Right ventricle myocardium superior (tissue), 1 donor: ENCODE measurements at places on chromosomes 11 and 22.

GRCh38 chr22:45670981-45671782 lies 452 bp upstream of the ATXN10 start:
- no peak for DNase-seq

GRCh38 chr11:8705146-8705545 lies 22.6 kb downstream of the RPL27A start:
- no peak for DNase-seq

GRCh38 chr22:25219948-25220442 lies 556 bp downstream of the CRYBB2 start:
- no peak for DNase-seq

- no peak for DNase-seq
Observed at GRCh38 chr11:79333355-79333754, 107.5 kb downstream of the TENM4 start.

GRCh38 chr11:2167141-2168045 lies 4.2 kb downstream of the TH start:
- no peak for DNase-seq

DNA sequence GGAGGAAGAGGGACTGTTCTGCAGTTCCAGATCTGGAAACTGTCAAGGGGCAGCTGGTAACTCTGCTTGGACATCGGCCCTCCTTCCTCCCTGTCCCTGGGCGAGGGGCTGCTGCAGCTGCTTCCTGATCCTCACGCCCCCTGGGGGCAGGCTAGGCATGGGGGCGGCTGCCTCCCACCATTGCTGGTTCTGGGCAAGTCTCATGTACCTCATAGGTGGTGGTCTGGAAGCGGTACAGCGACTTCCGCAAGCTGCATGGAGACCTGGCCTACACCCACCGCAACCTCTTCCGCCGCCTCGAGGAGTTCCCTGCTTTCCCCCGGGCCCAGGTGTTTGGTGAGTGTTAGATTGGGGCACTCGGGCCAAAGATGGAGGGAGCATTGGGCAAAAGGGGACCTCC lies 5.0 kb downstream of the SNX15 start:
- no peak for DNase-seq

GRCh38 chr22:39746600-39747262 lies 146.8 kb downstream of the ENTHD1 start:
- DNase-seq, result no peak

GRCh38 chr22:45816776-45817175 lies 145.1 kb downstream of the ATXN10 start:
- DNase-seq, result no peak

DNA sequence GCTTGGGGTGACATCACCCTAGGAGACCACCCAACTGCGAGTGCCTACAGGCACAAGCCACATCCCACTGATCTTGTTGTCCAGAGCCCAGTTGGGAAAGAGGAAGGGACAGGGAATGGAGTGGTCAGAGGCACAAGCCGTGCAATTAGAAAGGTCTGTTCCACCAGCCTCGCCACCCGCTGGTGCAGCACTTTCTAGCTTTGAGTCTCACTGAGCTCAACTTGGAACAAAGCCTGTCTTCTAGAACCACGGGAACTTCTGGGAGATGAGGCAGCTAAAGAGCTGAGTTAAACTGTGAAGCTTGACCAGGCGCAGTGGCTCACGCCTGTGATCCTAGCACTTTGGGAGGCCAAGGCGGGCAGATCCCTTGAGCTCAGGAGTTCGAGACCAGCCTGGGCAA lies 29.3 kb downstream of the TPBGL start:
- DNase-seq, result peak; percentile 12

GRCh38 chr11:126160345-126161022 lies 51.0 kb downstream of the RPUSD4 start:
- DNase-seq, result no peak

DNA sequence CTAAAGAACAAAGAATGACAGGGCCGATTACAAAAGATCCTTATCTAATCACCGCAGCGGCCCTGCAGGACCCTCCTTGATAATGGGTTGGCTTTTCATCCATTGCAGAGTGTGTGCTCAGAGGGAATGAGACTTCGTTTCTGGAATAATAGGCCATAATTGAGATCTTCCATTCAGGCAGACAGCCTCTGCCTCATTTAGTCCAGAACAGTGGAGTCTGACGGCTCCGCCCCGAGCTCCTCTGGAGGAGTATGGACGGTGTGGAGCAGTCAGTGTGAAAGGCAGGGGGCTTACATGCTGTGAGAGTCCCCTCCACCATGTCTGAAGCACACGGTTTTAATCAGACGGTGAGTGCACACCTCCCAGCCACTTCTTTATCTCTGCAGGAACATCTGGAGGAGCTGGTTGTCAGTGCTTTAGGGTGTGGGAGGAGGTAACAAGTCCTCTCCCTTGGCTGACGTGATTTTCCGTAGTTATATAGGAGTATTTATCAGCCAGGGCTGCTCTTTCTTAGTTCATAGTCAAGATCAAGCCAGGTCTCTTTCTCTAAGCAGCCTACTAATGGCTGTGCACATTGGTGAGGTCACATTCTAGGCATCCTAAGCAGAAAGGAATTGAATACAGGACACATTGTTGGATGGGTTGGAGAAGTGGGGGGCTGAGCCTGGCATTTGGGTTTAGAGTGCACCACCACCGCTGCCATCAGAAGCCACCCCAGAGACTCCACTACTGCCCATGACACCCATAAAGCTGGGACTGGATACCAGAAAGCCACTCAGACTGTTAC lies 1477.9 kb downstream of the TBC1D22A start:
- DNase-seq, result no peak

GRCh38 chr22:26554956-26555355 lies 35.0 kb downstream of the TPST2 start:
- no peak for DNase-seq

GRCh38 chr22:37148742-37149665 lies 712 bp downstream of the IL2RB start:
- peak; percentile 11 for DNase-seq

DNA sequence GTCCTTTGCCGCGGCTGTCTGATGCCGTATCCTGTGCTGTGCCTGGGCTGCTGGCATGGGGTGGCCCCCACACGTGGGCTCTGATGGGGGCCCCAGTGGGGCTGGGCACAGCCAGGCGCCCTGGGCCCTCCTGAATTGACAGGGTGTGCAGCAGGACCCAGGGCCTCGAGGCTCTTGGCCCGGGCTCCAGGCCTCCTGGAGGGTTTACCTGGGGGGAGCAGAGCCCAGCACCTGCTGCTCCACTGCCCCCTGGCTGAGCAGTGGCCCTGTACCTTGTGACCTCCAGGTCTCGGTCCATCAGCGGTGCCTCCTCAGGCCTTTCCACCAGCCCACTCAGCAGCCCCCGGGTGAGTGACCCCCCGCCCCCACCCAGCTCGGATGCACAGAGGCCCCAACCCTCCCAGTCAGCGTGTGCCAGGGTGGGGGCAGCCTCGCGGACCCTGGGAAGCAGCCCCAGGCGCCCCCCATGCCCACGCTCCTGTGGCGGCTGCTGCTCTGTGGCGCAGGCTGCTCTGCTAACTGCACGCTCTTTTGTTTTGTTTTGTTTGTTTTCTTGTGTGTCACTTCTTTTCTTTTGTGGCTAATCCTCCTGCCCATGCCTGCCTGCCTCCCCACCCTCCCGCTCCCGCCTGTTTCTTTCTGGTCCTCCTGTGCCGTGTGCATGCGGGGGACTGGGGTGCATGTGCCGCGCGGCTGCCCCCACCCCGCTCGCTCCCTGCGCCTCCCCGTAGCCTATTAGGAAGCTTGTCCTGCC lies 36.9 kb downstream of the MOB2 start:
- DNase-seq, result no peak

DNA sequence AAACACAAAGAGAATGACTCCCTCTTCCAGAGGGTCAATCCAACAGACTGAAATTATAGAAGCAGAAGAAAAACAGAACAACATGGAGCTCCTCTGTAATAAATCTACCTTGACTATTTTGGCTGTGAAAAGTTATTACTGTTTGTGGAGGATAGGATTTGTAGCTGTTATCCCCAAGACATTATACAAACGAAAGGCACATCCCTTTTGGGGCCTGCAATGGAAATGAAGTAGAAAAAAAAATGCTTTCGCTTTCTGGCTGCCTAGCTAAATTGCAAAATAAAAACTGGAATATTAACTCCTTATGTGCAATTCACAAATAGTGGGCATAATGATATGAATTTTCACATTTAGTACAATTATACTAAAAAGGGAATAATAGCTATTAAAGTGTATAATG lies 123.8 kb upstream of the CCDC179 start:
- DNase-seq, result no peak

- no peak for DNase-seq
Observed at GRCh38 chr22:38243007-38243765, 29.6 kb downstream of the TMEM184B start.

DNA sequence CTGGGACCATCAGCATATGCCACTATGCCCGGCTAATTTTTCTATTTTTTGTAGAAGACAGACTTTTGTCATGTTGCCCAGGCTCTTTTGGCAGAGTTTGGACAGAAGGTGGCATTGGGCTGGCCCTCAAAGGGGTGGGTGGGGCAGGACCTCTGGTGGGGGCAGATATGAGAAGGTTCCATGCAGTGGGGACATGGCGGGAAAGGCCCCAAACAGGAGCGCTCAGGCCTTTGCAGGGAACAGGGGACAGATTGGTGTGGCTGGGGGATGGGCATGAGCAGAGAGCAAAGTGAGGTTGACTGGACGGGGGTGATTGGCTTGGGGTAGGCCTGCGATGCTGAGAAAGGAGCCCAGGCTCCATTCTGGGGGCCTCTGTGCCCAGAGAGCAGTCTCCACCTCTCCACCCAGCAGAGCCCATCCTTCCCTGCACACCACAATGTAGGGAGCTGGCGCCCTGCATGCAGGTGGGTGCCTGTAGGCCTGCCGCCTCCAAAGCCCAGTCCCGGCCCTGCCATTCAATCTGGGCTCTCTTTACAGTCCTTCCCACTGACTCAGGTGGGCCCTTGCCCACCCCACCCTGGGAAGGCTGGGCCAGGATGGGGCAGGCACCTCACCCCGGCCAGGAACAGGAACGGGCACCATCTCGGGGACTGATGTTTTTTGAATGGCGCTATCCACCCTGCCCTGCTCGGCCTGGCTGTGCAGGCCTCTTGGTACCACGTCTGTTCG lies 98.7 kb downstream of the MORC2 start:
- peak; percentile 30 for DNase-seq

DNA sequence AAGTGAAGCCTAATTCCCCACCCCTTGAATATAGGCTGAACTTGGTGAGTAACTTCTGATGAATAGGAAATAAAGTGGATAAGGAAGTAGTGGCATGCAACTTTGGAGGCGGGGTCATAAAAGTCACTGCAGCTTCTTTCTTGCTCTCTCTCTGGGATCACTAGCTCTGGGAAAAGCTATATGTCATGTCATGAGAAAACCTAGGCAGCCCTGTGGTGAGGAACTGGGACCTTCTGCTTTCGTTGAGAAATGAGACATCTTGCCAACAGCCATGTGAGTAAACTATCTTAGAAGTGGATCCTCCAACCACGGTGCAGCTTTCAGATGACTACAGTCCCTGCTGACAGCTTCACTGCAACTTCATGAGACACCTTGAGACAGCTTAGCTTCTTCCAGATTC lies 15.7 kb downstream of the ZNF214 start:
- no peak for DNase-seq

- DNase-seq, result no peak
Observed at GRCh38 chr11:94728541-94728940, 39.6 kb upstream of the AMOTL1 start.
